ENCODE measurements at places on chromosomes 3 and 15.
A peak's percentile ranks its signal among the peaks of the same experiment; 100 is the strongest.

DNA sequence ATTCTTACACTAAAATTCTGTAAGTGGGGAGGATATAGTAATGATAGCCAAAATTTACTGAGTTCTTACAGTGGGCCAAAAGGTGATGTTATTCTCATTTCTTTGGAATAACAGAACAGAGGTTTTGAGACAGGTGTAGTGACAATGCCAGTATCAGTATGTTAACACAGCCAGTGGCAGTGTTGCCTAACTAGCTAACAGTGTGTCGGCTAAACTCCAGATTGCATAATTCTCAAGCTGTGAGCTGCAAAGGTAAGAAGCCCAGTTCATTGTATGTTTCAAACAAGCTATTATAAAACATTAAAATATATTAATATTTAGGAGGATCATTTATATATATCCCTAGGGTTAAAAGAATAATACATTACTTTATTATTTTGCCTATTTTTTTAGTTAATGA is 920 bp downstream of the SLC15A2 start:
- no peak for DNase-seq

- peak; percentile 55 for DNase-seq
Measured at GRCh38 chr3:61381745-61382392, 130.6 kb upstream of the FHIT start.

- no peak for DNase-seq
Measured at GRCh38 chr3:130558366-130558765, 41.4 kb downstream of the COL6A6 start.

- no peak for DNase-seq
Measured at GRCh38 chr3:196699749-196700148, 12.3 kb downstream of the CEP19 start.

GRCh38 chr3:48469046-48469915 is 22.7 kb downstream of the ATRIP start:
- no peak for DNase-seq

GRCh38 chr3:38022301-38022700 is 7.1 kb downstream of the PLCD1 start:
- no peak for DNase-seq

GRCh38 chr3:124882816-124883747 is 4.1 kb downstream of the ITGB5 start:
- no peak for DNase-seq

DNA sequence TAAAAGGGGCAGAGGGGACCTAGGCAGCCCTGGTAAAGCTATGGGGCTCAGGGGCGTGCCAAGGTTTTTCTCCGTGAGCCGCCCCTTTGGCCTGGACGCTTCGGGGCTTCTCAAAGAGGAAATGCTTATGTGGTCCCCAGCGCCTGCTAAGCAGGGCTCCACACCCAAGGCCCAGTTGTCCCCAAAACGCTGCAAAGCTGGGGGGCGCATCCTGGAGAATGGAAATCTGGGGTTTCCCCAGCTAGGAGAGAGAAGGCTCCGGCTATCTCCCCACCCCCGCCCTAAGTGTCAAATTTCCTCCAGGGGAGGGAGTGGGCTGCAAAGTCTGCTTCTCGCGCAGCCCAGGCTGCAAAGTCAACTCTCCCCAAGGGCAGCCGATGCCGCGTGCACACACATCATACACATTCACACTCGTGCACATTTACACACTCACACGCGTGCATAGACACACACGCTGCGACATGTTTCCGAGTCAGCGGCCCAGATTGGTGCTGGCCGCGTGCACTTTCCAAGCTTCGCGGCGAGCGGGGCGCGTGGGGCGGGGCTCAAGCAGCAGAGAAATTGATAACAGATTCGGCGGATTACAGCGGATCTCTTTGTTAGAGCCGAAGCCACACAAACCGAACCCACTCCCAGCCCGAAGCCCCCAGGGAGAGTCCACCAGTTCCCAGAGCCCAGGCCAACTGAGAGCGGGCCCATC is 4.5 kb downstream of the WNT5A start:
- no peak for DNase-seq

DNA sequence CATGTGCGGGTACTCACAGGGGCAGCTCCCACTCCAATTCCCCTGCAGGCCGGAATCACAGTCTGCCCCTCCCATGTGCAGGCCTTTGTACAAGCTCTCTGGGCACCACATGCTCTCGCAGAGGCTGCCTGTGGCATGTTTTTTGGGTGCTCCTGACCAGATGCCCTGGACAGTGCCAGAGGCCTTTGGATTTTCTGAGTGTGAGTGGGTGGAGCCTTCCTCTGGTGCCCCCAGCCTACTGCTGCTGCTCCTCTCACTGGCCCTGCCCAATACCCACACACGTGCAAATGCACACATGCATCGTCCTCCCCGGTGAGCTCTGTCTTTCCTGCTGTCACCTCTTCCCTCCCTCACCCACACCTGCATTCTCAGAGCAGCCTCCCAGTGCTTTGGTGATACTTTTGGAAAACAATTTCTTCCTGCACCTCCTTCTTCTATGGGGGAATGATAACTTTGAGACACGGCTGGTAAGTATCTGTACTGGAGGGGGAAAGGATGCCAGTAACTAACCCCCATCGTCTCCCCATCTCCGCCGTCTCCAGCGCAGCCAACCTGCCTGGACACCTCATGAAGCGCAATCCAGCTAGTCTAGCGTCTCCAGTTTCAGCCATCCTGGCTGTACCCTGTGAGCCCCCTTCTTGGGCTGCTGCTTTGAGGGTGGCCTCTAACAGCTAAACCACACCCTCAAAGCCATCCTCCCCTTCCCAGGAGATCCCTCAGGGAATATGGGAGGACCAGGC is 229.4 kb upstream of the TOPAZ1 start:
- no peak for DNase-seq

DNA sequence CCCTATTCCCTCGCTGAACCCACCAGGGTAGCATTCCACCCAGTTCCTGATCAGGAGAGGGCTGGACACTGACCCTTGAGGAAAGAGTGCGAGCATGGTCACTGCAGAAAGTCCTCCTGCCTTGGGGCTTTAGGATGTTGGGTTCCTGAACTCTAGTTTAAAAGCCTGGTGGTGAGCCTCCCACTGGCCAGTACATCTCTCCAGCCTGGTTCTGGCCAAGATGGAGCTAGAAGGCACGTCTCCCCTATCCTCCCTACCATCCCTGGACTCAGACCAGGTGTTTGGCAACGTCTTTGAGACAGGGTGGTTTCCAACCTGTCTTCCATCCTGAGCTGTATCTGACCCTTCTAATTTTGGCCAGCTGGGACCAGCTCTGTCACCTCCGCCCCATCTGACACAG is 31.4 kb downstream of the NBEAL2 start:
- DNase-seq: no peak

DNA sequence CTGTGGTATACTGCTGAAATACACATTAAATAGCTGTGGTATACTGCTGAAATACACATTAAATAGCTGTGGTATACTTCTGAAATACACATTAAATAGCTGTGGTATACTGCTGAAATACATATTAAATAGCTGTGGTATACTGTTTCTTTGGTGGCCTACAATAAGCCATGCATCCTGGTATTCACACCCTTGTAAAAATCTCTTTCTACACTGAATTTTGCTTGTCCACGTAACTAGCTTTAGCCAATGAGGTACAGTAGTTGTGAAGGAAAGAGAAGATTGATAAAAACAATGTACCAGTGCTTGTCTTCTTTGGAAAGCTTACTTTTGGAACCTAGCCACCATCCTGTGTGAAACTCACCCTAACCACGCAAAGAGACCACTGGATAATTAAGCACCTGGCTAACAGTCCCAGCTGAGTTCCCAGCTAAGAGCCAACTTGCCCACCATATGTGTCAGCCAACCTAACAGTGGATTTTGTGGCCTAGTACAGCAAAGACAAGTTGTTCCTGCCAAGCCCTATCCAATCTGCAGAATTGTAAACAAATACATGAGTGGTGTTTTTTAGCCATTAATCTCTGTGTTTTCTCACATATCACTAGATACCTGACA is 103.4 kb upstream of the MELTF start:
- DNase-seq: no peak

DNA sequence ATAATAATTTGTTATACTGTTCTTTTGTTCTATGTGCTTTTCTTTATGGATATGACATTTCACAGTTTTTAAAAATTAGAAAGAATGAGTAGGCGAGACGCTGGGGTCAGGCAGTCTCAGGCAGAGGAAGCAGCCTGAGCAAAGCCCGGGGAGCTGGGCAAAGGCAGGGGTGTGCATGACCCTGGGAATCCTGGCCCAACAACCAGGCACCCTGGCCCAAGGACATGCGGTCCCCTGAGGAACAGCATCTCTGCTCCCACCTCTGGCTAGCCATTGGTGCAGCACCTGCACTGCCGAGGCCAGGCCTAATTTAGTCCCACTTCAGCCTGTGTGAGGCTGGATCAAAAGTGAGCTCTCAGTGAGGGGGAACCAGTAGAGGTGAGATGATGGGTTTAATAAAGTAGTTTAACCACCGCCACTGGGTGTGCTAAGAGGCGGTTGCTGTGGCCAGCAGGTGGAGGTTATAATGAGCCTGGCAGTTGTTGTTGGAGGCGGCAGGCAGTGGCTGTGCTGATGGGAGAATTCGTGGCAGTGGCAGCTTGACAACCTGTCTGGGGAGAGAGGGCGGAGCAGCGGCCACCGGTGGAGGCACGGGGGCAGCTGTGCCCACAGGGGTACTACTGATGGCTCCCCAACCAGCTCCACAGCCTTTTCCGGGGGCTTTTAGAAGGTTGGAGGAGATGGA is 41.5 kb downstream of the PRKCD start:
- DNase-seq: no peak

DNA sequence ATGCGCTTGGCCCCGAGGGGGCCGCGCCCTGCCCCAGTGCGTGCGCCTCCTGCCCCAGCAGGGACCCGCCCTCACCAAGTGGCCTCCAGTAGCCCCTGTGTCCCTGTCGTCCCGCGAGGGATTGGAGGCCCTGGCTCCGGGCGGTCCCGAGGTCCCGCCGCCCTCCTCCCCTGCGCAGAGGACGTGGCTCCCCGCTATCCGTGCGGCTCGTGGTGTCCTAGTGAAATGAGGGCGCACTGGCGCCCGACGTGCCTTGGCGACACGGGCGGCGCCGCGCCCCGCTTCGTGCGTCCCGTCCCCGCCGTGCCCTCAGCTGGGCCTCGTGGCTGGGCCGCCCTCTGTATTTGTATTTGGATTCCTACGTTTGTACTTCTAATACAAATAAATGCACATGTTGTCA is 557.5 kb downstream of the OCA2 start:
- no peak for DNase-seq

DNA sequence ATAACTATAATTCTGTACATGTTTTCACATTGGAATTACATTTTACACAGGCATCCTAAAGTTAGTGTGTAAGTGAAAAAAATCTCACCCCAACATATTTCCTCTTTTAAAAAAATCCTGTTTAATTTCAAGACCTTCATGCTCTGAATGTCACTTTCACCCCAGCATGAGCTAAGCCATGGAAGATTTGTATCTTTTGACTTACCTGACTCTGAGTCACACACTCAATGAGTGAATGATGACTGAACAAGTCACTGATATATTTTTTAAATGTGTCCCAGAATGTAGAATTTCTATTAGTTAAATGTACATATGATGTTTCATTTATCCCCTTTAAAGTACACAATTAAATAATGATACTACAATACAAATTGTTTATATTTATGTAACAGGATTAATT is 199.9 kb upstream of the RBMS3 start:
- no peak for DNase-seq

DNA sequence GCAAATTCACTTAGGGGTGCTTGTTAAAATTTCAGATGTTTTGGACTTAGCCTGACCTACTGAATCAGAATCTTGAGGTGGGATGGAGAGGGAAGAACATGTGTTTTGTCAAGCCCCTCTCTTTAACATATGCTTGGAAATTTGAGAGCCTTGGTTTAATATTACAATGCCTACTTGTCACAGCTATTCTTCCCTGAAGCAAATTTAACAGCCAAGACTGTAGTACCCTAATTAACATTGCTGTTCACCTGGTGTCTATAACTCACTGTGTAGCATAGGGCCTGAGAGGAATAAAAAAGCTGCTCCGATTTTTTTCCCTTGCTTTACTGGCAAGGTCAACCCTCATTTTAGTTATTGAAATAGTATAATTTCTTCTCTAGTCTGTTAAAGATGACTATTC is 880.1 kb downstream of the CADM2 start:
- no peak for DNase-seq

DNA sequence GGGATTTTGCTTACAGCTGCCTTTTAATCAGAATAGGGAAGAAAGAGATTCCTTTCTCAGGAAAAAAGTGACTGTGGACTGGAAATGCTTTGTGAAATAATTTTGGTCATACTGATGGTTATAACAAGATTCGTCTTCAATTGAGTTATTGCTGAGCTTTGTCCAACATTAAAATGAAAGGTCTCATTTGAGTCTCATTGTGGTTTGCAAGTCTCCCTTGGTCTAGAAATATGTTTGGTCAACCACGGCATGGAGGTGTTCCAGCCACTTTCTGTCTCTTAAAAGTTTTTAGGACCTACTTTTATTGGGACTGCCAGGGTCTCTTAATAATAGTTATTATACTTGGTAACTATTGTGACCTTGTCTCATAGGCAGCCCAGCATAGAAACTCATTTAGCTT is 15.3 kb downstream of the FLNB start:
- no peak for DNase-seq

DNA sequence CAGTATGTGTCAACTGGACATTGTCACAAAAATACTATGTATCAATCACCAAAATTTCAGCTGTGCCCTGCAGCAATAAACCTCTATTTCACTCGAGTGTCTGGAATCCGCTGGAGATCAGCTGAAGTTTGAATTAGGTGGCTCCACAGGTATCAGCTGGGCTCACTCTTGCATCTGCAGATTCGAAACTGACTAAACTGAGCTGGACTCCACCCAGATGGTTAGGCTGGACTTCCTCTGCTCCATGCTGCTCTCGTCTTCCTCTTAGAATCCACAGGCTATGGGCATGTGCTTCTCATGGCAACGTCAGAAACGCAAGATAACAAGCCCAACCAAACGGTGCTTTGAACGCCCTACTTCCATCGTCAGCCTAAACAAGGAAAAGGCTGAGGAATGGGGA is 565.3 kb upstream of the ROBO2 start:
- no peak for DNase-seq

- no peak for DNase-seq
Measured at GRCh38 chr3:149414557-149415231, 37.2 kb upstream of the TM4SF1 start.

- no peak for DNase-seq
Measured at GRCh38 chr3:140635276-140635675, 42.6 kb upstream of the TRIM42 start.

GRCh38 chr3:23489300-23490158 is 286.4 kb downstream of the UBE2E2 start:
- DNase-seq: no peak

All from hippocampal formation (tissue), 2 donors.